ENCODE measurements at places on chromosomes 1 and 21.

GRCh38 chr1:247360991-247361731 lies 29.5 kb upstream of the ZNF496 start:
- no peak for DNase-seq

DNA sequence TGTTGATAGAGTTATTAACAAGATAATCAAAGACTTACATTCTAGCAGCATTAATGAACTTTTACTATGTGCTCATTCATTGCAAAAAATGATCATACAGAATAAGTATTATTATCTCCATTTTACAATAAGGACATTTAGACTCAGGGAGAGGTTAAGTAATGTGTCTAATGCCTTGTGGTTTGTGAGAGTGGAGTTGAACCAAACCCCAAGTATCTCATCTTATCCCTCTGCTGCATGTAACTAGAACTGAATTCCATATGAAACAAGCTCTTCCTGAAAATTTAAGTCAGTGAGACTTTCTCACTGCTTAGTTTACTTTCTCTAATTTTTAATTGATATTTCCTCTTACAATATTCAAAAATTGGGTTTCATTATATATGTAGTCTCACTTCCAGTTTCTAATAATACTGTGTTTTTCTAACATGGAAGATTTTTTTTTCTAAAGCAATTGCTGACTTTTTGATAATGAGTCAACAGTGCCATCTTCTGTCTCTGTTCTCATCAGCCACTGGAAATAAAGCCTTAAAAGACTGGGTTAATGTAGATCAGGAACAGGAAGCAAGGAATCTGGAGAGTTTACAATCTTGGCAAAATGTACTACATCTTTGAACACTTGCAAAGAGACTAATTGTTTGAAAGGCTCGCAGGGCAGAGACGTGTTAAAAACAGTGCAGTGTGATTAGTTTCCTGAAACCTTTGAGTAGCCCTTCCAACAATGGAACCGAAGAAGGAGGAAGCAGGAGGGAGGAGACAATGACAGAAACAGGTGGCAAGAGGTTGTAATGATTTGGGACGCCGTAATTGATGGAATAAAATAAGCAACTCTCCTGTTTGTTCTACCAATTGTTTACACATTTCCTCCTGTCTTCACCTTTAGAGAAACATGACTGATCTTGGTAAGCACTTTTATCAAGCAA lies 567.6 kb downstream of the MRPL39 start:
- DNase-seq = no peak

GRCh38 chr21:41663805-41664788 lies 102.8 kb downstream of the RIPK4 start:
- no peak for DNase-seq

DNA sequence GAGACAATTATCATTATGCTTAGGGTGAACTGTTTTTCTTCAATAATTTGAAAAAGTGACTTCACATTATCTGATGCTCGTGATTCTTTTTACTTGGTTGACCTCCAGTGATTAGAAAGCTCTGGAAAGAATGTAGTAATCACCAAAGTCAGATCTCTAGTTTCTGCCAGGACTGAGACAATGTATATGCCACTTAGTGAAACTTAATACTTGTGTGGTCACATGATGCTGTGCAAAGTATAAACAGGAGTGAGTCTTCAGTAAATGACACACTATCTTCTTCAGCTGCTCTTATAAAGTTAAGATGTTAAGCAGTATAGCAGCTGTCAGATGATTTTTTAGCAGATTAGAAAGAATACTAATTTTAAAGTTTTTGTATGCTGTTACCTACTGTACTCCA lies 17.2 kb downstream of the VCAM1 start:
- no peak for DNase-seq

DNA sequence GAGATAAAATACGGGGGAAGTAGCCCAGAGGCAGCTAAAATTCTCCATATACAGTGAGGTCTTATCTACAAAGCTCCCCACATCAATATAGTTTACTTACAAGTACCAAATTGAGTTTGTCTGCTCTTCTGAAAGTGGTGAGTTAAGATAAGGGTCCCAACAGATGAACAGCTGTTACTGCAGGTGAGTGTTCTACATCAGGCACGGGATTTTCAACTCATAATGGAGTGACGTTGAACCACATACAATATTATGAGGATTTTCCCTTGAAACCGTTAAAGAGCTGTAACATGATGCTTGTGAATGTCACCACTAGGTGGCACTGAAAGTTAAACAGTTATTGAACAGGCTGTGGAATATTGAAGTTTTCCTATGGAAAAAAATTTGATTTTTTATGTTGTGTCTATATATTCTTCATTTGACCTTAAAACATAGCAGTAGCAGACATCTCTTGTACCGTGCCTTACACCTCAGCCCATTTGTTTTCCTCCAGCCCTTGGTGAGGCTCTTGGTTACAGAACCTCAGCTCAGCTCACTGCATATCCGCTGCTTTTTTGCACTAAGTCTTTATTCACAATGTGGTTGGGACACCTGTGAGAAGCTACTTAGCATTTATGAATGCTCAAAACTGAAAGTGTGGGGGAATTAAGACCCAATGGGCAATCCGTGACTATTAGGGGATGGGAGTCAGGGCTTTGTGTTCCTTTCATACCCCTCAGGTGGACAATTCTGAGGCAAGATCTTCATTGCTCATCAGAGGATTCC lies 23.2 kb downstream of the CD1D start:
- no peak for DNase-seq

GRCh38 chr1:198519639-198520501 lies 20.6 kb downstream of the ATP6V1G3 start:
- DNase-seq = no peak

DNA sequence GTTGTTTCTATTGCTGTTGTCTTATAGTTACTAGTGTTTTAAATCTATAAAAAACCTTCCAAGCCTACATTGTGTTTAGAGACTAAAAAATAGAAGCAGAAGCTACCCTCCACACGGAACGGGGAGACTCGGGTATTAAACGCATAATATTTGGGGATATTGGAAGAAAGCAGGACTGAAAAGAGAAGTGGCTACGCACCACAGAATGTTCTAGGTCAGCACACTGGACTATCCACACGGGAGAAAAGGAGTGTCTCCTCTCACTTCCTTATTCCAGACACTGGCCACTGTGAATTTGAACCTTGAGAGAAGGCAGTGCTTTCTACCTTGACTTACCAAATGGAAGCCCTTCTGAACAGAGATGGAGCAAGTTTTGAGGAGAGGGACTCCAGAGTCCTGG lies 1.0 kb upstream of the OR10J4 start:
- DNase-seq = no peak

DNA sequence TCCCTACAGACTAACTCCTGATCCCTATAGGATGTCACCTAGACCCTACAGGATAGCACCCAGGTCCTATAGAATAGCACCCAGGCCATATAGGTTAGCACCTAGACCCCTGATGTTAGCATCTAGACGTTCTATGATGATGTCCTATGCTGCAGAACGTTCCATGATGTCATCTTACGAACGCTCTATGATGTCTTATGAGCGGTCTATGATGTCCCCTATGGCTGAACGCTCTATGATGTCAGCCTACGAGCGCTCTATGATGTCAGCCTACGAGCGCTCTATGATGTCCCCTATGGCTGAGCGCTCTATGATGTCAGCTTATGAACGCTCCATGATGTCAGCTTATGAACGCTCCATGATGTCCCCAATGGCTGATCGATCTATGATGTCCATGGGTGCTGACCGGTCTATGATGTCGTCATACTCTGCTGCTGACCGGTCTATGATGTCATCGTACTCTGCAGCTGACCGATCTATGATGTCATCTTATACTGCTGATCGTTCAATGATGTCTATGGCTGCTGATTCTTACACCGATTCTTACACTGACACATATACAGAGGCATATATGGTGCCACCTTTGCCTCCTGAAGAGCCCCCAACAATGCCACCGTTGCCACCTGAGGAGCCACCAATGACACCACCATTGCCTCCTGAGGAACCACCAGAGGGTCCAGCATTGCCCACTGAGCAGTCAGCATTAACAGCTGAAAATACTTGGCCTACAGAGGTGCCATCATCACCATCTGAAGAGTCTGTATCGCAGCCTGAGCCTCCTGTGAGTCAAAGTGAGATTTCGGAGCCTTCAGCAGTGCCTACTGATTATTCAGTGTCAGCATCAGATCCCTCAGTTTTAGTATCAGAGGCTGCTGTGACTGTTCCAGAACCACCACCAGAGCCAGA lies 9.5 kb downstream of the SON start:
- DNase-seq = no peak

- DNase-seq = no peak
Observed at GRCh38 chr1:59718064-59718988, 96.4 kb upstream of the HOOK1 start.

DNA sequence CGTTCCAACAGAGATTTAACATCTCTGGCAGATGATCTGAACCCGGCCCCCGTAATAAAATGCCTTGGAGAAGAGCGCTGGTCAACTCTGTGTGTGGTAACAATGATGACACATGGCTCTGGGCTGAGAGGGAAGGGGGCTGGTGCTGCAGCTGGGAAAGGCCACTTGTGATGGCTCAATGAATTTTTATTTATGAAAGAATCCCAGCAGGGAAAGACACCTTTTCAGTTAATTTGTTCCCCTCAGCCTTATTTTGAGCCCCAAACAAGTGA lies 59.4 kb downstream of the SYT6 start:
- no peak for DNase-seq

GRCh38 chr1:235302143-235302542 lies 25.8 kb downstream of the ARID4B start:
- no peak for DNase-seq

GRCh38 chr21:43997766-43998742 lies 14.1 kb upstream of the TRAPPC10 start:
- no peak for DNase-seq

DNA sequence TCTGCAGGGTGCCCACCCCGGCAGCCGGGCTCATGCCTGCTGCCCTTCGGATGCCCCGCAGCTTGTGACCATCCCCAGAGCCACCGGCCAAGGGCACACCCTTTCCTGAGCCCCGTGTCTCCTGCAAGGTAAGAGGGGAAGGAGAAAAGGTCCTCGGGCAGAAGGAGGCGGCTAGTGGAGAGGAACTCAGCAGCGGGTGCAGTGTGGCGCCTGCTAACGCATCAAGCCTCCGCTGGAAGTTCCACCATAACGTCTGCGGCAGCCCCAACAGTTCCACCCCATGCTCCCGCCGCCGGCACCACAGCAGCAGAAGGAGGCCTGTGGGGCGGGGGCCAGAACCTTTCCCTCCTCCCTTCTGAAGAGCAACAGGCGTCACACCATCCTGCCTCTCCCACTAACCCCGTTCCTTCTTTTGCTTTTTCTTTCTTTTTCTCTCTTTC lies 990 bp downstream of the VWA5B1 start:
- DNase-seq = peak; percentile 3

- no peak for DNase-seq
Observed at GRCh38 chr1:170660871-170661645, 2.9 kb upstream of the PRRX1 start.

GRCh38 chr1:7888248-7889081 lies 35.6 kb upstream of the UTS2 start:
- DNase-seq = no peak

DNA sequence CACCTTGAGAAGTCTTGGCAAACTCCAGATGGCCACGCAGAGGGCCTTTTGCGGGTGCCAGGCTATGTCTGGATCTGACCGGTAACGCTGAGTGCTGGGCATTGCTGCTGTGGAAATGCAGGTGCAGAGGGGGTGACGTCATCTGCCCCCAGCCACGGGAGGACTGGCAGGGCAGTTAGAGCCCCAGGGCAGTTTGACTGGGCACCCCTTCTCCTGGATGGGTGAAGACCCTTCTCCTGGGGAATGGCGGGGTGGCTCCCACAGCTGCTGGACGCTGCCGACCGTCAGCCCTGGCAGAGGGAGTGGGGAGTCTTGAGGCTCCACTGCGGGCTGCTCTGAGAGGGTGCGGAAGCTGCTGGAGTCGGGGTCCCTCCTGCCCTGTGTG lies 12.6 kb upstream of the EDN2 start:
- DNase-seq = no peak

GRCh38 chr21:31670070-31670469 lies 10.6 kb downstream of the SOD1 start:
- no peak for DNase-seq

DNA sequence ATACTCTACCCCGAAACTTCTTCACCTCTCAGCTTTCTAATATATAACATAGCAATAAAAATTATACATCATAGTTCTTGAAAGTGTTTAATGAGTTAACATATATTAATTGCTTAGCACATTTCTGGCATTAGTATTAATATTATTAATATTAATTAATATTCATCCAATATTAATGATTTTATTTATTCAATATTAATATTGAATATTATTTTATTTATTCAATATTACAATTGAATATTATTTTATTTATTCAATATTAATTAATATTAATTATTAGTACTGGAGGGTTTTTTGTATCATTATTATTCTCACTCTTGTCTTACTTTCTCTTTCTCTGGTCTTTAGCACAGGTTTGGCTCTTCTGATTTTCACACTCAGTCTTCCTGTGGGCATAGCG lies 105.2 kb downstream of the GRIK1 start:
- DNase-seq = no peak

DNA sequence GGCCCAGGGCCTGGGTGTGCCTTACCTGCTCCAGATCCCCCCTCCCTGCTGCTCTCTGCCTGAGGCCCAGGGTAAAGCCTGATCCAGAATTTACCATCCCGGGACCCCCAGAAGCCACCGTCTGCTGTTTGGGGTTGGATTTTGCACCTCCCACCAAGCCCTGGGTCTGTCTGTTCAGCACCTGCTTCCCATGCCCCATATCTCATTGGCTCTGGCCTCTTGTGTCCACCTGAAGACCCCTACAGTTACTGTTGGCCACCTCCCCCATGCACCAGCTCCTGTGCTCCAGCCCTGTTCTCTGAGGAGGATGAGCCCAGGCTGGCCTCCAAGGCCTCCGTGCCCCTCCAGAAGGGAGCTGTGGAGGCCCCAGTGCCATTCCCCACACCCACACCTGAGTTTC lies 113.9 kb downstream of the GRIK3 start:
- no peak for DNase-seq

- DNase-seq = no peak
Observed at GRCh38 chr1:19664453-19665185, at the start of gene HTR6. Gene HTR6, plus strand, starts transcription at chr1:19664875. Its CDS starts 879 bp downstream, at chr1:19665754.

GRCh38 chr1:9700340-9700739 lies 48.8 kb downstream of the PIK3CD start:
- DNase-seq = no peak

DNA sequence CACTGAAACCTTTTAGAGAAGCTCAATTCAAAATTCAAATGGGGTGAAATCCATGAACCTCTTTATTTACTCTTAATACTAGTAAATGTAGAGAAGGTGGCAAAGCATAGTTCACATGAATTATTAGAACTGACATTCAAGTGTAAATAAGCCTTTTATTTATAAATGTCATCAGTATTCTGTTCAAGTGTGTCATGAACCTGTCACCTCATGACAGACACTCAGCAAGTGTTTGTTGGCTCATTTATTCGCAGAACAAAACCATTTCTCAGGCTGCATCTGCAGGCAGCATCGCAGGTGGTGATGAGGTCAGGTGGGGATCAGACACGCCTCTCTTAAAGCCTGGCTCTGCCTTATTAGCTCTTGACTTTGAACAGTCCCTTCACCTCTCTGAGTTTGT lies 116.6 kb downstream of the SETD4 start:
- no peak for DNase-seq

DNA sequence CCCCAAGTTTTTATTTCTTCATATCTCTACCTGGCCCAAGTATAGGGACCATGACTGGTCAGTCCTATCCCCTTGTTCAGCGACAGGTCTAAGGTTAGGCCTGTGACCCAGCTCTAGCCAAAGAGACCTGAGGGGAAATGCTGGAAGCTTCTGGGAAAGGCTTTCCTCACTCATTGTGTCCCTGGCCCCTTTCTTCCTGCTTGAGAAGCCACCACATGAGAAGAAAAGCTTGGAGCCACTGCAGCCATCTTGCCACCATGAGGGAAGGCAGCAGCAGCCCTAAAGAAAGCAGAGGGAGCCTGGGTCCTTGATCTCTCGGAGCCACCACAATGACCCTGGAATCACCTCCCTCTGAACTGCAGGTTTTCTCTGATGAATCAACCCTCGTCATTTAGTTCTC lies 43.4 kb downstream of the ATF3 start:
- DNase-seq = no peak
